ENCODE measurements at places on chromosomes 12 and 14.

DNA sequence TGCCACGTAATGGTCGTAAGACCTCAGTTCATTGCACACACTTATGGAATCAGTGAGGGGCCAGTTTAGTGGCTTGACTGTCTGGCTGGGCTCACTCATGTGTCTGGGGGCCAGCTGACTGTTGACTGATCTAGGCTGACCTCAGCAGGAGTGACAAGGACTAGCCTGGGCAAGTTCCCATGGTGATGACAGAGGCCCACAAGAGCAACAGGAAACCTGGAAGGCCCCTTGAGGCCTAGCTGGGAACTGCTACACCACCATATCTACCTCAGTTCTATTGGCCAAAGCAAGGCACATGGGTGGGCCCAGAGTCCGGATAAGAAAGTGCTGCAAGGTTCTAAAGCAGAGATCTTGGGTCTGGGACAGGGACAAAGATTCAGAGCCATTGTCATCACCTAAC, 21.3 kb upstream of the RFLNA start:
- no peak for DNase-seq

GRCh38 chr12:7907009-7907408, 29.0 kb downstream of the SLC2A3 start:
- DNase-seq = no peak

GRCh38 chr12:62158013-62158412, 102.2 kb upstream of the USP15 start:
- DNase-seq = no peak

DNA sequence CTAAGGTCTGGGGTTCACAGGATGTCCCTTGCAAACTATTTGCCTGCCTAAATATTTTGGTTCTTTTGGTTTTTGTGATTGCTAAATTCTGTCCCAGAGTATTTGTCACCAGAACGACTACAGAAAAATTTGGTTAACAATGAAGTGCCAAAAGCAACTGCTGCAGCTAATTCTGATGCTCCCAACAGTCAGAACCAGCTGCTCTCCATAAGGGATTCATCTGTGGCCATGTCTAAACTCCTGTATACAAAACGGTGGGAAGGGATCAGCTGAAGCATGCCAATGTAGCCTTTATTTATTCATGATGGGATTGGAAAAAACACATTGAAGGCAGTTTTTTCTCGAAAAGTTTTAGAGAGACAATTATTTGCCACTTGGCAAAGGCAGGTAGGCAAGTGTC, 29.3 kb upstream of the PELI2 start:
- DNase-seq = no peak

DNA sequence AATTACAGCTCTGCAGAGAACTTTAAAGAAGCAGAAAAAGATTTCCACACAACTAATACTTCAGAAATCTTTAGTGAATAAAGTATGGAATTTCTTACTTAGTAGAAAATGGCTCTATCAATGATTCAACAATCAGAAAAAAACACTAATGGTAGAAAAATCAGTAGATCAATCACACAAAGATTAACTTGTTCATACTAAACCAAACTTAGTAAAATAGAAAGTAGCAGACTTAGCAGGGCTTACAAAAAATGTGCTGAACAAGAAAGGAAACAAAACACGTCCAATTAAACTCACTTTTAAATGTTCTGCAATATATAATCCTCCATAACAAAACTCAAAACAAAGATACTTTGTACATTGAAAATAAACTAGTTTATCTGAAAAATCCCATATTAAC, 38.9 kb downstream of the CEP128 start:
- DNase-seq = no peak

DNA sequence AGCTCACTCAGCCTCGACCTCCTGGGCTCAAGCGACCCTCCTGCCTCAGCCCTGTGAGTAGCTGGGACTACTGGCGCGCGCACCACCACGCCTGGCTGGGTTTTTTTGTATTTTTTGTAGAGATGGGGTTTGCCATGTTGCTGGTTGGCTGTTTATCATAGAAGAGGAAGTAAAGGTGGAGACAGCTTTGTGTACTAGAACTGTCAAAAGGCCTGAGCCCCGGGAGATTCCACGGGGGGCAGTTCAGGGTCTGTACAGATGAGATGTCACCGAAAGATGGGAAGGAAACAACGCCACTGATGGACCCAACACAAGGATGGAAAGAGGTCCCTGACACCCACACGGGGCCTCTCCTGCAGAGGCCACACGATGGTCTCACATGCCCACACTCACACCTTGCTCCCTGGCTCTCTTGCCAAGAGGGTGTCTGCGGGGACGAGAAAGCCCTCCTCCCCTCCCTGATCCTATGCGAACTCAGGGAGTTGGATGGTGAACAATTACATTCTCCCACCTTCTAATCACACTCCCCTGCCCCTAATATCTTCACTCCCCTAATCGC, 66.6 kb downstream of the KDM2B start:
- no peak for DNase-seq

Data from stimulated activated CD4-positive, alpha-beta T cell treated with anti-CD3 and anti-CD28 coated beads, TNF-alpha, amount 100 ng/mL, for 1 hour (primary cell).